Stimulated activated CD4-positive, alpha-beta T cell treated with anti-CD3 and anti-CD28 coated beads, Interleukin-2, amount 100 ng/mL, for 48 hours (primary cell): ENCODE measurements at places on chromosomes 11 and 22.
A peak's percentile ranks its signal among the peaks of the same experiment; 100 is the strongest.

- no peak for DNase-seq
Measured at GRCh38 chr11:35800970-35801953, 138.7 kb downstream of the TRIM44 start.

GRCh38 chr22:24695060-24695459 is 79.5 kb downstream of the PIWIL3 start:
- no peak for DNase-seq

DNA sequence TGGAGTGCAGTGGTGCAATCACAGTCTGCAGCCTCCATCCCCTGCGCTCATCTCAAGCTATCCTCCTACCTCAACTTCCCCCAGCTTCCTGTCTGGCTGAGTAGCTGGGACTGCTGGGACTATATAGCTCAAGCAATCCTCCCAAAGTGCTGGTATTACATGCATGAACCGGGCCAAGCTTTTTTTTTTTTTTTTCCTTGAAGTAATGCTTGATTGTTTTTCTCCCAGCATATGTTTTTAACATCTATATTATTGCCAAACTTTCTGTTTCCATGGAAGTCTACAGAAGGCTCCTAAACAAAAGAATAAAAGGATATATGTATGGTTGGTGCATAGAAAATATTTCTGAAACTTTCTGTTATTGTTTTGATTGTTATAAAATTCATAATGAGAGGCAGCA is 853.6 kb downstream of the KCNA4 start:
- no peak for DNase-seq

DNA sequence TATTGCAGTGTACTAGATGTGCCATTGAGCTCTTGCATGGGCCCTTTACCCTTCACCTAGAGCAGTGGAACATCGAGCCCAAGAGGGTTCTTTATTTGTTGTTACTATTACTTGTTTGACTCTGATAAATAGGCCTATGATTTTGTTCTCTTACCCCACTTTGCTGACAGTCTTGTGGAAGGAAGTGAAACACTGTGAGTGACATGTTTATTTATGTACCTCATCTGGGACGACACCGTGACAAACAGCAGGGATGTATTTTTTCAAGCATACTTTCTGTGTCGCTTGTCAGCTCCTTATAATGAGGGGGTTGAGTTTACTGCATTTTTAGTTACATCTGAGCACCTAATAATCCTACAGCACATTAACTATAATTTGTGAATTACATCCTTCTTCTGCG is 1010.3 kb upstream of the TENM4 start:
- no peak for DNase-seq

GRCh38 chr11:8086001-8086479 is 5.0 kb downstream of the TUB start:
- DNase-seq, result no peak

- DNase-seq, result no peak
Measured at GRCh38 chr22:19546680-19547079, 22.5 kb upstream of the CLDN5 start.

DNA sequence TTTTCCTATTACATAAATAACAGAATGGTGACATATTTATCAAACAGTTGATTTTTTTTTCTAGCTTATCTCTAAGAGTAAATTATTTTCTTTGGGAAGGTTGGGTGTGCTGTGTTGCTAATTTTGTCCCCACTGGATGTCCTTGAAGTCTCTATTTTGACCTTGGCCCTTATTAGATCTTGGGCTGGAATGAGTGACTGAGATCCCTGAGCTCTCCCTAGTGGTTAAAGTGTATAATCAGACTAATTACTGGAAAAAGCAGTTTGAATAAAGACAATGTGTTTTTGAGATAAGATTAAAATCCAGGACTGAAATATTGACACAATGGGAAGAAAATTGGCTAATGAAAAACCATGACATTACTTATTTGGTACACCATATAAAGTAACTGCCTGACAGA is 56.1 kb downstream of the AASDHPPT start:
- no peak for DNase-seq

- DNase-seq, result no peak
Measured at GRCh38 chr22:45336971-45337431, 27.3 kb downstream of the FAM118A start.

DNA sequence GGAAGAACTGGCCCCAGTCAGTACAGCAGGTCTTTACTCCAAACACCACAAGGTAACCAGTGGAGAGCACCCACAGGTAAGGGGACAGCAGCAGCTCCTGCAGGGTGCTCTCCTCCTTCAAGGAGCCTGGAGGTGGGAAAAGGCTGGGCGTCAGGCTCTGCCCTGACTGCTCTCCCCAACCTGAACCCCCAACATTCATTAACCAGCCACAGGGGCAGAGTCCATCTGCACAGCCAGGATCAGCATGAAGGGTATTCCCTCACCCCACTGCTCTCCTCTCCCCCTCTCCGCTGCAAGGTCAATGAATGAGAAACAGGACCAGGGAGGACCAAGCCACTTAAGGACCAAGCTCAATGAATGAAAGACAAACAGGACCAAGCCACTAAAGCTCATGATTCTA is 3.7 kb downstream of the SLC37A4 start:
- no peak for DNase-seq

DNA sequence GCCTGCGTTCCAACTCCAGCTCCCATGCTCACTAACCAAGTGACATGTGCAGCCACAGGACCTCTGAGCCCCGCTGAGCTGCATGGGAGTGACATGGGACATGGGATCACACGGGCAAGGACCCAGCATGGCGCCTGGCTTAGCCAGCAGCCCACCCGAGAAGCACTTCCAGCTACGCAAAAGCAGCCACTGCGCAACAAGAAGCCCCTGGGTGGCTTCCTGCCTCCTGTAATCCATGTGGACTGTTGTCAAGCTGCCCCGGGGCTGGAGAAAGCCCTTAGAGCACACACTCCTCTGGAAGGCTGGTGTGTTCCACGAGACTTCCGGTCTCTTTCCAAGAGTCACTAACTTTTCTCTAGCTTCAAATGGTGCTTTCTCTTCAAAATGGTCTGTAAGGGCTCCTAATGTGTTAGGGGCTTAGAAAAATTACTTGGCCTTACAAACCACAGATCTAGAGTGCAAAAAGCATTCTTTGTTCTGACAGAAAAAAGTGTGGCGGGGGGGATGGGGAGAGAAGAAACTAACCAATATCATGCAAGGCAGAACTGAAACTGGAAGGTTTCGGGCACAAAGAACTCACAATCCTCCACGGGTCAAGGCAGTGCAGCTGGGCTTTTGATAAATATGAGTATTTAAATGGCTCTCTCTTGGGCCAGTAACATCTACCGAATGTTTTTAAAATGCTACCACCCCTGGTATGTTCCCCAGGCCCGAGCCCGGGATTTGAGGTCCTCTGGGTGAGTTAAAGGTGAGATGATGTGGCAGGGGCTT is 5.5 kb downstream of the C11orf24 start:
- no peak for DNase-seq

DNA sequence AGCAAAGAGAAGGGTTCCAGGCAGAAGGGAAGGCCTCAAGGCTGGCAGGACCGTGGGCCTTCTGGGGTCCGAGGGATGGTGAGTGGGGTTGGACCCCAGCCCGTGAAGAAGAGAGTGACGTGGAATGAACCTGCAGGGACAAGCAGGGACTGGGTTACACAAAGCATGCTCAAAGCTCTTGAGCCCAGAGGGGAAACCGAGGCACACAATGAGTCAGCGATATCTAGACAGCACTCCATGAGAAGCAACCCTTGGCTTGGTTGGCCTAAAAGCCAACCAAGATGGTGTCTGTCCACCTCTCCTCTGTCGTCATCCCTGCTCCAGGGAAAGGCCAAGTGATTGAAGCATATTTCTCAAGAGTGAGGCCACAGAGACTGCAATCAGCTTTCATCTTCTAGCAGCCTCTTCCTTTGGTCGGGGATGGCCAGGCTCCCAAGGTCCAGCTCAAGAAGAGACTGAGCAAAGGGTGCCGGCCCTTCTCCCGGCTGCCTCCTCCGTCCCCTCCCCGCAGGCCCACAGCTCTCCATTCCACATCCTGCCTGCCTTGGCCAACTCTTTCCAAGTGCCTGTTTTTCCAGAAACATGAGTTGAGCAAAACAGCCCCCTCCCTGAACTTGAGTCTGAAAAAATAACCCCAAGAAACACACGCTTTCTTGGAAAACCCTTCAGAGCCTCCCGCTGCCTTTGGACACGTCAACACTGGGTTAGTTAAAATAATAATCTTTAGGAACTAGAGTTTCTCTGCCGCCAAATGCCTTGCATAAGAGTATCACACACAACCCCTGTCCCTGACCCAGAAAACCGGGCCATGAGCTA is 556.6 kb downstream of the MIAT start:
- no peak for DNase-seq

- DNase-seq, result no peak
Measured at GRCh38 chr11:19627566-19627965, 85.1 kb upstream of the NAV2 start.

- peak; percentile 7 for DNase-seq
Measured at GRCh38 chr11:86671531-86672006, 847 bp downstream of the ME3 start.

DNA sequence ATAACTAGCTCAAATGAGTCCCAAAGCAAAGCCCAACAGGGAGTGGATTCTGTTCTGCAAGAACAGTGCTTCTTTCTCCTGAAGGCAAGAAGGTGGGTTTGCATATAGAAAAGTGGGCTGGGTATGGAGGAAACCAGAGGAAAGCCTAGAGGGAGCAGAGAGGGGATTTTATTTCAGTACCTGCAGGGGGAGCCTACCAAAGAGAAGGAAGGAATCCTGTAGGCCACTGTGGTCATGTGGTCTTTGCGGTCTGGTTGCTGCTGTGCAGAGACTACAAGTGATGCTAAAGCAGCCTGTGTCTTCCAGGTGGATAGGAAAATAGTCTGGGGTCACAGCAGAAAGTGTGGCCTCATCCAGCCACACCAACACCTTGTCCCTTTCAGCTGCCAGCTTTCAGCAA is 33.2 kb upstream of the ZBTB16 start:
- DNase-seq, result no peak

- no peak for DNase-seq
Measured at GRCh38 chr11:3796002-3796311, 1.4 kb downstream of the NUP98 start.

DNA sequence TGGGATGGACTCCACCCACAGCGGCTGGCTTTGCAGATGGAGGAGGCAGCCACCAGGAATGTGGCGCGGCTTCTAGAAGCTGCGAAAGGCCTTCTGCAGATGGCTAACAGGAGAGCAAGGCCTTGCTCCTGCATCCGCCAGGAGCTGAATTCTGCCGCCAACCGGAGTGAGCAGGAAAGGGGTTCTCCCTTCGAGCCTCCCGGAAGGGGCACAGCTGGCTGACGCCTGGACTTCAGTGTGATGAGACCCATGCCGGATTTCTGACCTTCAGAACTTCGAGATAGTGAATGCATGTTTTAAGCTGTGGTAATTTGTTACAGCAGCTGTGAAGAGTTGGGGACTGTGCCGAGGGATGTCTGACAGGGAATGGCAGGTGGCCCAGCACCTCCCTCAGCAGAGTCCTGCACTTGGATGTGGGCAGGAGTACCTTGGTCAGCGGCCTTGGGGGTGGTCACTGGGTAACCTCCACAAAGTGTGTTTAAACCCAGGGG is 7.7 kb downstream of the TBC1D22A start:
- no peak for DNase-seq

- peak; percentile 6 for DNase-seq
Measured at GRCh38 chr11:8219257-8220021, 44.2 kb downstream of the LMO1 start.

GRCh38 chr11:72637926-72638325 is 36.3 kb downstream of the PDE2A start:
- DNase-seq, result no peak

DNA sequence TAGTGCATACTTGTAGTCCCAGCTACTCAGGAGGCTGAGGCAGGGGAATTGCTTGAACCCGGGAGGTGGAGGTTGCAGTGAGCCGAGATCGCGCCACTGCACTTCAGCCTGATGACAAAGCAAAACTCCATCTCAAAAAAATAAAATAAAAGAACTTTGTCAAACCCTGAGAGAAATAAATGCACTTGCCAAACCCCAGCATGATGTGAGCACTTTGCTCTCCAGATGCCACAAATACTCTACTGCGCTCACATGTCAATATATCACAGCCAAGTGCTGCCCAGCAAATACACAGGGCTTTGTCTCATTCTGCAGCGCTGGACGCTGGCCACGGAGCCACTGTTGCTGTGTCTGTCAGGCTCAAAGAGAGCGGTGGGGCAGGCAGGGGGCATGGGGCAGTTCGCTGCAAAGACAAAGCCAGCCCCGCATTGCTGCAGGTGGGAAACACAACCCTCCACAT is 45.1 kb downstream of the AHNAK start:
- no peak for DNase-seq

GRCh38 chr22:43625242-43625641 is 186.9 kb downstream of the EFCAB6 start:
- DNase-seq, result no peak
